AG08396 (cell line): ENCODE measurements at places on chromosomes 2 and 18.

GRCh38 chr2:190417045-190417842 lies 9.1 kb downstream of the MFSD6 start:
- no peak for DNase-seq

DNA sequence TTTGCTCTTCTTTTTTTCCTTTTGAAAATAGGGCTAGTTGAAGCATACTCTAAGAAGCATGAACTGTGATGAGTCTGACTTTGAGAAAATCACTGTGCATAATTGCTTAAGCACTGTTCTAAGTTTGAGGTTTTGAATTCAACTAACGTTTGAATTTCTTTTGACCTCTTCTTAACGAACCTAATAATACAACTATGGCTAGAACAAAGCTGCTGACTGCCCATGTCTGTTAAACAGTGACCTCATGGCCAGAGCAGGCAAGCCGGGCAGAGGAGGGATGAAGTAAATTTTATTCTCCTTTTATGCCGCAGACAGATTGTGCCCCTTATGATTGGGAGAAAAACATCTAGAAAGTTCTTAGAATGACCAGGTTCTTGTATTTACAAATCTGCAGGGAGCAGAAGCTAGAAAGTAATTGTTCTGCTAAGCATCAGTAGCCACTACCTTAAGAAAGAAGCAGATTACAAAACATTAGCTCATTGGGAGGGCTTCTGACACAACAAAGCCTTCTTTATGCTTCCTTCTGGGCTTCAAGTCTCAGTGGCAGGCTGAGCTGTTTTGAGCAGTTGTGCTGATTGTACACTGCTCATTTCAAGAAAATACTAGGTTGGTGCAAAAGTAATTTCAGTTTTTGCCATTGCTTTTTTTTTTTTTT lies 97.8 kb upstream of the RASGRP3 start:
- DNase-seq = no peak

DNA sequence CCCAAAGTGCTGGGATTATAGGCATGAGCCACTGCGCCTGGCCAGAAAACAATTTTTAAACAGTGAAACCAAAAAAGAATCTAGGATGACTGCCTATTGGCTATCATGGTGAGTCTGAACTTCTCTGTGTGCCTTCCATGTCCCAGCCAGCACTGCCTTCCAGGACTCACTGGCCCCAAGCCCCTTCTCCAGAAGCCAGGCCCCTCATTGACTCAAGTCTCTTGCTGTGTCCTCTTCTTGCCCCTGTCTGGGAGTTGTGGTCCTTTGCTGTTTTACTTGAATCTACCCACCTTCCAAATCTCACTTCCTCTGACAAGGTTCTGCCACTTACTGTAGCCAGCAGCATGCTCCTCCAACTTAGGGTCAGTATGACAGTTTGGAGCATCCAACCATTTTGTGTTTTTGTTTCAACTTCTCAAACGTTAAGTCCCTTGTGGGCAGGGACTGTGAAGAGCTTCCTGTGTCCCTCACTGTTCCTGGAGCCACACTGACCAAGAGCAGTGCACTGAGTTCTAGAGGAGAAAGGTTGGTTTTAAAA lies 41.7 kb downstream of the ST3GAL5 start:
- no peak for DNase-seq

DNA sequence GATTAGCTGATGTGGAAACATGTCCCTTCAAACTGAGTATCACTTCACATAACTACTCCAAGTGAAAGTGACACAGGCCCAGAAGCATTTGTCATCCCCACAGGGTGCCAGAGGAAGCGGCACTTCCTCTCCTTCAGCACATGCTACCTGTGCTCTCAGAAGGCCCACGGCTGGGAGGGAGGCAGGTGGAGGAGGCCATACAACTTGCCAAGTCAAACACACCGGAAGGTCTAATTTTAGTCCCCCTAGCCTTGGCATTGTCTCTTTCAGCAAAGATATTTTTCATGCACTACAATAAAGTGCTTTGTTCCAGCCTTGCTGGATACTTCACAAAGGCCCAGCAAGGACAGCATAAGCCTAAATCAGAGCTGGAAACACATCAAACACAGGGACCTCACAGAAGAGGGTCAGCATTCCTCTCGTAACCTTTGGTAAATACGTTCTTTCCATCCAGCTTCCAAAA lies 38.0 kb downstream of the VSNL1 start:
- DNase-seq = no peak

GRCh38 chr2:43085505-43085904 lies 140.9 kb downstream of the ZFP36L2 start:
- DNase-seq = no peak

DNA sequence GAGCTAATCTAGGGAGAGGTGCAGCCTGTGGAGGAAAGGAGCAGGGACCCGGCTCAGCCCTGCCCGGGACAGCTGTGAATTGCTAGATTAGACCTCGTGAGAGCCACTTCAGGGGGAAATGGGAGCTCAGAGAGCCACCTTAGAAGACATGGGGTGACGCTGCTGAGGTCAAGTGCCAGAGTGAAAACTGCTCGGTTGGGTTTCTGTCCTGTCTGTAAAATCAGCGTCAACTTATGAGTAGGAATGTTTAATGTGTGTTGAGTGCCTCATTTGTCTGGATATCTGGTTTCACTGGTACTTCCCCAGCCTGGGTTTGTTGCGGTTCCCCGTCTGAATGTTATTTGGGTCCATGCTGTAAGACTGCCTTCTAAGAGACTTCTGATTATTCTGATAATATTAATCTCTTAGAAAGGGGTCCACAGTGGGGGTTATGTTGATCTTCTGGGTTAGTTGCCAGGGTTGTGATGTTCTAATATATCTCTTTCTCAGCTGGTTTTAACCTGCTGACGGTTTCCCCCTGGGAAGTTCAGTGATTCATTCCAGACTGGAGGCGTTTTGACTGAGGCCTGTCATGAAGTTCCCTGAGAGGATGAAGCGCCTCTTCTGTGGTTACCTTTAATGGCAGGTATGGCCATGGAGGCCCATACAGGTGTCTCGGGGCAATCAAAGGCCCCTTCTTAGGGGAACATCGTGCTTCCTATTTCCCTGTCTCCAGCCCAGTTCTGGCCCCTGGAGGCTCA lies 175.9 kb downstream of the SH3RF3 start:
- no peak for DNase-seq

- DNase-seq = no peak
Observed at GRCh38 chr2:234710587-234710986, 213.7 kb upstream of the ARL4C start.

- DNase-seq = no peak
Observed at GRCh38 chr2:163756588-163756987, 20.8 kb upstream of the FIGN start.

DNA sequence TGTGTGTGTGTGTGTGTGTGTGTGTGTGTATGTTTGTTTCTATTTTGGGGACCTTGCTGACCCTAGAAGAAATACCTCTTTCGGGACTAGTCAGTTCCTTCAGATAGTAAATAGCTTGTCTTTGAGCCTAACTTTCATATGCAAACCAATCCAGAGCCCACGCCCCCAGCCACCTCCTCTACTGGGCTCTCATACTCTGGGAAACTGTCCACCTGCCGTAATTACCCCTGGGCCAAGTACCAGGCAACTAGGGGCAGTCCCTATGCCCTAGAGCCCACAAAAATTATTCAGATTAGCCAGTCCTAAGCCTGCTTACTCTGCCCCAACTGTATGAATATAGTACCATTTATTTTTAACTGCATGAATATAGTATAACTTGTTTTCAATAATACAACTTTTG lies 970.4 kb downstream of the EPHA4 start:
- no peak for DNase-seq

DNA sequence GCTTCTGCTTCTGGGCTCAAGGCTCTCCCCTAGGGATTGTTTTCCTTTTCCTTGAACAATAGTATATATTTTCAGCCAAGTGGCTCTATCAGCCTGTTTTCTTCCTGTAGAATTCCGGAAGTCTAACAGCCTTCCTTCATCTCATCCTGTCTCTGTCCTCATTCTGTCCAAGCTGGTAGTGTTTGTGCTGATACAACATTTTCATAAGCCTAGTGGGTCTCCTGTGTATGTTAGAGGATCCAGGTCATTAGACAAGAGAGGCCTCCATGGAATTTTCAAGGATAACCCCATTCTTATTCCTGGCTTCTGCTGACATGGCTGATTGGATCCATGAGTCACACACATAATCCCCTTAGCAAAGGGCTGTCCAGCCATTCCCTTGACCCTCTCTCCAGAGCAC lies 467.6 kb downstream of the PTPRM start:
- DNase-seq = no peak

GRCh38 chr2:204722207-204722606 lies 176.9 kb downstream of the PARD3B start:
- DNase-seq = no peak

- DNase-seq = no peak
Observed at GRCh38 chr18:48745293-48745692, 205.5 kb downstream of the SMAD7 start.

- peak; percentile 84 for DNase-seq
Observed at GRCh38 chr2:100422320-100423055, 5.0 kb upstream of the CHST10 start.

DNA sequence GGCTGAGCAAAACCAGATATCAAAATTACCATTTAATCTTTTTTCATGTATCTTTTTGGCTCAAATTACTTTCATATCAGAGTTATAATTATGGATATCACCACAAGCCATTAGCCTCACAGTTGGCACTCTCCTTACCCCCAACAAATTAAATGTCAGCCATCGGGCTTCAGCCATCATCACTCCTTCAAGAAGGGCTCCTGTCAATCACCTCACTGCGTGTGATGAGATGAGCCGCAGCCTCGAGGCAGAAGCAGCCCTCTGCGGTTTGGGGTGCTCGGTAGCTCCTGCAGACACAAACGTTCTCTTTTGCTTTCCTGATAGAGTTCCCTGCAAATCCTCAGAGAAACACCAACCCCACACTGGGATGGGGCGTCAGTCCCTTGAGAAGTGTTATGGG lies 94.1 kb downstream of the DNER start:
- DNase-seq = no peak

DNA sequence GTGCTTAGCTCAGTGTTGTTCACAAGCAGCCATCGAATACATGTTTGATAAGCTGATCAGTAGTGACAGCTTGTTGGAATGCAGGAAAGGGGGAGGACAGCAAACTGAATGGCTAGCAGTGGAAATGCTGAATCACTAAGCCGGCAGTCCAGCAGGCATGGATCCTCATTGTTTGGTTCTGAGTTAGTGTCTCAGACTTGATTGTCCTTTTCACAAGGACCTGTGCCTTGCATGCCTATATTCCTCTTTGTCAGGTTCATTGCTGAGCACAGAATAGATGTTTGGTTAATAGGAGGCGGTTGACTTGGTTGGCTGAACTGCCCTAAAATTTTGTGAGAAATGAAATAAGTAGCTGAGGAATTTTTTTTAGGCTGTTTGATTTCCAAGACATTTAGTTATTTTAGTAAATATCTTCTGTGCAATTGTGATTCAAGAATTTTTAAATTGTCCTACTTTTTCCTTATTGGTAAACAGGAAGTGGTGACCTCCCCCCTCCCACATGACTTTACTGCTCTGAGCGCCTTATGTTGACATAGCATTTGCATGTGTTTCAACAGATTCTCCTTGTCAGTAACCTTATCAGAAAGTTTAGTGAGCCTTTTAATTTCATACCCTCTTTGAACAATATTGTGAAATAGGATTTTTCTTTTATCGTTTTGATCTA lies 21.4 kb upstream of the STON1 start:
- peak; percentile 64 for DNase-seq
